Mesenteric fat pad (tissue), 1 donor: ENCODE measurements at places on chromosomes 11 and 22. TPM values are rescaled to one million over a fixed set of nuclear protein-coding genes. Genes with fewer than 3 reads are reported as not detected.

RIMBP3C gene
- total RNA-seq: 0.26 TPM

LUZP2 gene
- total RNA-seq: 0.32 TPM

SYT8 gene
- total RNA-seq: not detected

MGAT3 gene
- 43.8 TPM for total RNA-seq

OR6Q1 gene
- total RNA-seq: not detected

JAML gene
- total RNA-seq: 7.9 TPM

ZNF280B gene
- total RNA-seq: 1.1 TPM
